WTC11 (cell line): ENCODE measurements at places on chromosomes 1 and 21. TPM values are rescaled to one million over a fixed set of nuclear protein-coding genes. Genes with fewer than 3 reads are reported as not detected.

GRCh38 chr1:234934611-234935033 lies 194.0 kb downstream of the TOMM20 start:
- no peak for DNase-seq

DNA sequence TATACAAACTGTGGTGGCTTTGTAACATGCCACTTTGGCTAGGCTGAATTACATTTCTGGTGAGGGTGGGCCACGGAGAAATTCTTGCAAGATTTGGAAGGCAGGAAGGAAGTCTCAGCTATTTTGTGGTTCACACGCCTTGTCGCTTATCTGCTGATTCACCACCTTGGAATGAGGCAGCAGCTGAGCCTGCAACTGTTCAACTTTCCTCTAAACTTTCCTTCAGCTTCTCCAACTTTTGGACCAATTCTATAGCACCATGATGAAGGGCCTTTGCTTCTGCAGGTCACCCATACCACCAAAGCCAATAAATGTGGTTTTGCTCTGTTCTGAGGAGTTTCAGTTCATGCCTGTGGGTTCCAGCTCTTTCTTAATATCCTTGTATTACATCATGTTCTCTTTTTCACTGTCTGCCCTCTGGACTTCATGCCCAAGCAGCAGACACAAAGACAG lies 337.6 kb upstream of the SNX7 start:
- no peak for DNase-seq

- no peak for DNase-seq
These were observed 14.1 kb upstream of the NUF2 start for GRCh38 chr1:163307479-163308171.

Gene OR2L2
- 0.05 TPM in 1 of 3 replicates, not detected in the others for total RNA-seq

DNA sequence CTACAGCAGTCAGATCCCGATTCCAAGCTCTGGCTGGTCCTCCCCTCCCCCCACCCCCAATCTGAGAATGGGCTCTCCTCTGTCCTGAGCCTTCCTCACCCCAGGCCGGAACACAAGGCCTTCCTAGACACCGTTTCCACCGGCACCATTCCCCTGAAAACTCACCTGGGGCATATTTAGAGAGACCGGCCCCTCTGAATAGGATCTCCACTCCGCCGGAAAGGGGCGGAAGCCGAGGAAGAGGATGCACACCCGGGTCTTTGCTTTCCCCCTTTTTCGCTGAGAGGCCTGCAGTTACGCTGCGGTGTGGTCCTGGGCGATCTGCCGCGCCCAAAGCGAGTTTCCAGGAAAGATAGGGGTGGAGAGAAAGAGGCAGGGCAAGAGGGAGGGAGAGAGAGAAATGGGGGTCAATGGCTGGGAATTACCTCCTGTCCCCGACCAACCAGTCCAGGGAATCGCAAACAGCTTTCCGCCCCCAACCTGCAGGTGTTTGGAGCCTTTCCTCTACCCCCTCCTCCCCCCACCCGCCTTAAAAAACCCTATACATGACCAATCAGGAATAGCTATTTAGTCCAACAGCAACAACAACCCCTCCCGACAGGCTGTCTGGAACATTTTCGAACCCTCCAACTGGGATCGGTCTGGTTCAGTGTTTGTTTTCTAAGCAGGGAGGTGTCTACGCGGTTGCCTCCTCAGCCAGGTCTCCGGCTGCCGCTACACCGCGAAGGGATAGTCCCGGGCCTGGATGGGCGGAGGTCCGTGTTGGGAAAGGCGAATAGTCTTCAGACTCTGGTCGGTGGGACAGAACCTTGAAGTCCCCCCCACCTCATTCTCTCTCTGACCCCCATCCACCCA lies 2.8 kb downstream of the TAL1 start:
- no peak for DNase-seq

Gene SHE
- total RNA-seq, result 0.73 to 1.1 TPM (median 0.79 TPM) in 3 replicates

DNA sequence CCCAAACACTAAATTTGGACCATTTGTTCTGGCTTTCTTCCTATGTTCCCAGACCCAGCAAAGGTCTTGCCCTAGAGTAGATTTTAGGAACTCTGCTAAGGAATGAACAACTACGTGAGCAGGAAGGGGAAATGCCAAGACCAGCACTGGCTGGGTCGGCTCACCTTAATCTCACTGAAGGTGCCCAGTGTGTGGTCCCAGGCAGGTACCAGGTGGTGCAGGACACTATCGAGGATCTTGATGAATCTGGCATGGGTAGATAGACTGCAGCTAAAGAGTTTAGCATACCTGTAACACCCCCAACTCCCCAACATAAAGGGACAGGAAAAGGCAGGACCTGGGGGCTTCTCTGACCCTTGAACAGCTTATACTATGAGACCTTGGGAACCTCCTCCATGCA lies 3.0 kb downstream of the HECTD3 start:
- no peak for DNase-seq

Gene EIF3I
- total RNA-seq, result 237 to 243 TPM (median 241 TPM) in 3 replicates

GRCh38 chr21:35020902-35021301 lies 28.2 kb downstream of the RUNX1 start:
- DNase-seq, result no peak

Gene PACC1
- 15.0 to 19.5 TPM (median 15.7 TPM) in 3 replicates for total RNA-seq

DNA sequence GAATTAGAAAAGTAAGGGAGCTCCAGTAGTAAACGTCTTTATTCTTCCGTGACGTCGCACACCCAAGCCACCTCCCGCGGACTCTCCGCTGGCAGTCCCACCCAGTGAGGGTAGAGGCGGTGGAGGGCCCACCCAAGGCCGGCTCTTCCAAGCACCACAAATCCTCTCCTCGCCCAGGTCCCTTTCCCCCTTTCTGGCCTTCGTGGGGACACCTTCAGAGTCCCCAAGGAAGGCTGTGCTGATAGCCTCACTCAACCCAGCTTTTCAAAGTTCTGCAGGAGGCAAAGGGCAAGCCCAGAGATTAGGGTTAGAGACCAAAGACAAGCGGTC lies 349 bp upstream of the GPN2 start:
- DNase-seq, result no peak

- no peak for DNase-seq
These were observed 362.1 kb upstream of the NR5A2 start for GRCh38 chr1:199665371-199665770.

Gene RNF223
- total RNA-seq, result not detected in 3 replicates

Gene SDC3
- total RNA-seq, result 31.1 to 32.3 TPM (median 31.2 TPM) in 3 replicates

Gene TEDDM1
- total RNA-seq, result not detected in 3 replicates

DNA sequence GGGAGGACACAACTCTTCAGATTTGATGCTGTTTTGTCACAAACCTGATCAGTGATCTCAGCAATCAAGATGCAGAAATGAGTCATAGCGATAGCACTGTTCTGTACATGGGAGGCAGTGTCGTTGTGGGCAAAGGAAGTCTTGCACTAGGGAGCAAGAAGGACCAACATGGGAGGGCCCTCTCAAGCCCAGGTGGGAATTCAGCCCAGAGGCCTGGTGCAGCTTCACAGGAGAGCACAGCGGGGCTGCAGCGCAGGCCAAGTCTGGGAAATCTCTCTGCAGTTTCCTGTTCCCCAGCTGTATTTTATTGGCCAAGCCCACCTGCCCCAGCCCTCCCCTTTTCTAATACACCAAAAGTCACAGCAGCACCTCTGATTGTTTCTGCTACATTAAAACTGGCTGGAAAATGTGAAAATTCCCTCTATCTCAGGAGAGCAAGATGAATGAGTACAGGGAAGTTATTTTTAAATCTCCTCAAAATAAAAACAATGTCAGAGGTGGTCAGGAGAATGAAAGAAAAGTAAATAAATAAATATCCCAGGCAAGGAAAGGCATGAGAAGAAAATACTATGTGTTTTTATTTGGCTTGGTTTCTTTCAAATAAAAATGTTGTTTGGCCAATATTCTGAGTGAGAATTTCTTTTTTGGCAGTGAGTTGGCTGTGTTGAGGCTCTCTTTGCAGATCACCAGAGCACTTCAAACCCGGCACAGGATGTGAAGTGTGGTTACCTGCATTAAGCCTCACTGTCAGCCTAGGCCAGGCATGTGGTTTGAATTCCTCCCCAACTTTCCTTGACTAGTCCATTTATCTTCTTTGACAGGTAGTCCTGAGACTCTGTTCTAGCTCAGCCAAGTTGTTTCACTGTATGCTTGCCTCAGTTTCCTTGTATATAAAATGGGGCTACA lies 422.1 kb downstream of the PLPP3 start:
- DNase-seq, result no peak

GRCh38 chr1:115678141-115678540 lies 36.4 kb downstream of the VANGL1 start:
- no peak for DNase-seq

DNA sequence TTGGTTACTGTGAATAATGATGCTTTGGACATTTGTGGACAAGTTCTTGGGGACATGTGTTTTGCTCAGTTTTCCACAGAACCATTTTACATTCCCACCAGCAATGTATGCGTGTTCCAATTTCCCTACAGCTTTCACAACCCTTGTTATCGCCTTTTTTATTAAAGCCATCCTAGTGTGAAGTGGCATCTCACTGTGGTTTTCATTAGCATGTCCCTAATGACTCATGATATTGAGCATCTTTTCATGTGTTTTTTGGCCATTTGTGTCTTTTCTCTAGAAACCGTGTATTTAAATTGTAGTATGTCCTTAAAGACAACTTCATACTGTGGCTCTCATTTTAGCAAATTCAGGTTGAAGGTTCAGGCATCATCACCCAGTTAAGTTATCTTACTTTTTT lies 132.1 kb downstream of the TGFBR3 start:
- DNase-seq, result no peak

Gene BGLAP
- total RNA-seq, result 2.3 to 3.8 TPM (median 2.6 TPM) in 3 replicates

Gene FBLIM1
- total RNA-seq, result 70.9 to 78.3 TPM (median 76.6 TPM) in 3 replicates

- no peak for DNase-seq
These were observed 5.6 kb upstream of the RABGAP1L start for GRCh38 chr1:174153825-174154107.

DNA sequence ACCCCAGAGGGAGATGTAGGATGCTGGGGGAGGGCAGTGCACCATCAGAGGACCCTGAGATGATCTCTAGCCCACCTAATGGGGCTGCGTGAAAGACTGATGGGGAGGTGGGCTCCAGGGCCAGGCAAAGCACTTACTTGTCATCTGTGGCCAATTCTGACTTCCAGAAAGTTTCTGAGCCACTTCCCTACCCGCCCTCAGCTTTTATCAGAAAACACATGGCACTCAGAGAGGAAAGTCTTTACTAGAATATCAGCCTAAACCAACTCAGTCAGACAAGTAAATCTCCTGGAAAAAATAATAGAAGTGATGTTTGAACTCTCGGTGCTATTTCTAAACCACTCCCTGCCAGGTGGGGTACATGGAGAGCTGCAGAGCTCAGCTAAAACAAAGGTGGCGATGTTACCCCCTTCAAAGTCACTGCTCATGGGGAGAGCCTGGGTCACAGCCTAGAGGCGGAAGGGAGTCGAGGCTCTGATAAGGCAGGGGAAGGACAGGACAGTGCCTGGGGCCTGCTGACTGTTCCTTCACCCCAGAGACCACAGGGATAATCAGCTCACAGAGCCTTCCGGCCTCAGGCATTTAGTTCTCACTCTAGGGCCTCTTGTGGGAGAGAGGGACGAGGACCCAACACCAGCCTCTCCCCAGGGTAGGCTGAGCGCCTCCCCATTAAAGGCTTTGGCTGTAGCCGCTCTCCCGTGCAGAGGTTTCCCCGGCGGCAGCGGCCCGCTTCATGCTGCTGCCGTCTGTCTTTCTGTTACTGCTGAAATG lies 14.2 kb downstream of the SMIM12 start:
- no peak for DNase-seq

- DNase-seq, result peak; percentile 15
These were observed 29.9 kb downstream of the PMVK start for GRCh38 chr1:154906621-154907081.

Gene AIRE
- total RNA-seq, result 0.05 to 0.09 TPM in 2 of 3 replicates, not detected in the other

Gene ANKRD45
- total RNA-seq, result 1.1 to 2.2 TPM (median 1.3 TPM) in 3 replicates

Gene HSD3B2
- 0.94 to 1.0 TPM (median 0.94 TPM) in 3 replicates for total RNA-seq

GRCh38 chr1:171984262-171984661 lies 143.0 kb downstream of the DNM3 start:
- no peak for DNase-seq

- peak; percentile 64 for DNase-seq
These were observed 4.8 kb downstream of the RGS16 start for GRCh38 chr1:182599339-182599738.

- no peak for DNase-seq
These were observed 9.2 kb upstream of the TNFRSF8 start for GRCh38 chr1:12053752-12054548.

DNA sequence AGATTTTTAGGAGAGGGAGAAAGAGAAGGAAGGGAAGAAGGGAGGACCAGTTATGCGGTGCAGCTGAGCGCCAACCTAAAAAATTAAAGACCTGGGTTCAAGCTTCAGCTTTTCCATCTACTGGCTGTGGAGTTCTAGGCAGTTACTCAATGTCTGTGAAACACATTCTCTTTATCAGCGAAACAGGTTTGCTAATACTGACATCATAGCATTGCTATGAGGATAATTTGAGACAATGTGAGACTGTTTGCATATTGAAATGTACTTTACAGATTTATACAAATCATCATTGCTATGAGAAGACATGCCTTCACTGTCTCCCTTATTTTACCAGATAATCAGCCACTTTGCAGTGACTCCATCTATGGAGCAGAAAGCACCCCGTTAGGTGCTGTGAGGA lies 222.9 kb upstream of the SGIP1 start:
- no peak for DNase-seq

Gene CYP4A22
- not detected in 3 replicates for total RNA-seq

Gene SRGAP2
- total RNA-seq, result 74.2 to 81.2 TPM (median 74.4 TPM) in 3 replicates

DNA sequence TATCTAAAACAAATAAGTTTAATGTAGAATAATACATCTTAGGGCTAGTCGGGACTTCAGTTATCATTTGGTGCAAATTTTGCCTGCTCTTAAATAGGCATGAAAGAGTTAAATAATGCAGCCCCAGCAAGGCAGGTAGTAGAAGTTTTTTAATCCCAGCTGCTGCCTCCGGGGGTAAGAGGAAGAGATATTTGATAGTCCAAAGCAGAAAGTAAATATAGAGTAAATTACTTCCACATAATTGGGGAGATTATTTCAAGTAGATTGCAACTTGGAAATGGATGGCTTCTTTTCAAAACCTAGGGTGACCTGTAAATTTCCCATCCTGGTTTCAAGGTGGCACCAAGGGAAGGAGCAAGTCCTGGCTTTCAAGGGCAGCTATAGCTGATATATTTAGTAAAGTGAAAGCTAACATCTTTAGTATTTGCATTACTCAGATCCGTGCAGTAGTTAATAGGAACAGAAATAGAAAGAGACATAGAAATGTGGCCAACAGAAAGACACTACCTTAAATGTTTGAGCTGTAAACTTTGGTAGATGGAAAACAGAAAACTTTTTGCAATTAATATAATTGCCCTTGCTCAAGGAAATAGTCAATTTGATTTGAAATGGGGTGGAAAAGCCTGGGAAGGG lies 109.1 kb downstream of the LMO4 start:
- DNase-seq, result no peak

Gene OR10Z1
- total RNA-seq, result not detected in 3 replicates

GRCh38 chr1:119871881-119872280 lies 24.4 kb downstream of the ADAM30 start:
- no peak for DNase-seq

Gene PTPRF
- total RNA-seq, result 248 to 295 TPM (median 275 TPM) in 3 replicates
